Caudate nucleus (tissue), 63 donors: ENCODE measurements at places on chromosomes 16 and 17.

GRCh38 chr16:3175157-3176093 lies 12.6 kb upstream of the OR1F1 start:
- DNase-seq, result no peak

DNA sequence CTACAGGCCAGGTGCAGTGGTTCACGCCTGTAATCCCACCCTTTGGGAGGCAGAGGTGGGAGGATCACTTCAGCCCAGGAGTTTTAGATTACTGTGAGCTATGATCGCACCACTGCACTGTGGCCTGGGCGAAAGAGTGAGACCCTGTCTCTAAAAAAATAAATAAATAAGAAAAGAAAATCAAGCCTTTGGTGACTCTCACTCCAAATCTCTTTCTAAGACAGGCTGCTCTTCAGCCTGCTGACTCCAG lies 976 bp downstream of the ABCC3 start:
- no peak for DNase-seq

DNA sequence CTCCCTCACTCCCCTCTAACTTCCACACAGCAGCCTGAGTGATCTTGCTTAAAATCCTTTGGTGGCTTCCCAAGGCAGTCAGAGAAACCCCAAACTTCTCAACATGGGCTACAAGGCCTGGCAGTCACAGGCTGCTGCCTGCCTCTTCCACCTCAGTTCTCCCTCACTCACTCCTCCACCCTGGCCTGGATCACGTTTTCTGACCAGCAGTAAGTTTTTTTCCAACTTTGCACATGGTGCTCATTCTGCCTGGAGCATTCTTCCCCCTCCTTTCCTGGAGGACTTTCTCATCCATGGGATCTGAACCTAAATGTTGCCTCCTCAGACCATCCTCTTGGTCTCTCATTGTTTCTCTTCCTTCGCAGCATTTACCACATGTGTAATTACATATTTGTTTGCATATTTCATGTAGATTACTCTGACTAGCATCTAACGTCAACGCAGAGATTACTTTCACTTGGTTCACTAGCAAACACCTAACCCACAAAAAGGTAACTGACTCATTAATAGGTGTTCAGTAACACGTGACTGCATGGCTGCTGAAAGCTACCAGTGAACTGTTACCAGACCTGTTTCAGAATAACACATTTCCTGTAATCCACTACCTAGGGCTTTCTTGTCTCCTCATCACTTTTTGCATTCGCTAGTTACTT lies 17.1 kb downstream of the GNA13 start:
- no peak for DNase-seq

DNA sequence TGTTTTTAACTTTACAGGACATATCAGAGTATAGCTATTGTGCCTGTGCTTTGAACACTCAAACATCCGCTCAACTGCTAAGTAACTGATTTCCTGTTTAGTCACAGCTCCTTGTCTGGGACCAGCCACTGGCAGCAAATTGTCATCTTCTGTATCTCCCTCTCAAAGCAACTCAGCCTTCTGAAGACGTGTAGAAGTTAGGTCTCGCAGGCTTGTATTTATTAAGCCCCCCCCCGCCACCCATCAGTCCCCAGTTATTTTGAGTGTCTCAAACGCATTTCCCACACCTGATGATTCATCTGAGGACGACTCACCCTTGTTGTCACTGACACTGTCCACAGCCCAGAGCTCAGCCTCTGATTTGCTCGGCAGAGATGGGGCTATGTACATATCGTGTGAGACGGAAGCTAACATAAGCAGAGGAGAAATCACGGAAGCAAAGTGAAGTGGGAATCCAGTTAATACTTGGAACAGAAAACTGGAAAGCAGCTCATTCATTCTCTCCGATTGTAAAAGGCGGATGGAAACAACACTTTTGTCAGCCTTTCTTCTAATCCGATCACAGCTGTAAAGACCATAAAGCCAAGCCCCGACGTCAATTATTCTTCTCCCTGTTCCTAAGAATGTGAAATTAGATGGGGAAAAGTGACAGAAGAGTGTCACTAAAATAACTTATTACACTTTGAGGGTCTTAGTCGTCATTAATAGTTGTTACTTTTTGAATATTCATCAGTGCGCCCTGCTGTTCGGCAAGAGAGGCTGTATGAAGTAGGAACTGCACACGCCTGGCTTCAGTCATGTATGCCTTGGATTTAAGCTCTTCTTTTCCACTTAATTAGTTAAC lies 64.2 kb downstream of the PITPNC1 start:
- no peak for DNase-seq

DNA sequence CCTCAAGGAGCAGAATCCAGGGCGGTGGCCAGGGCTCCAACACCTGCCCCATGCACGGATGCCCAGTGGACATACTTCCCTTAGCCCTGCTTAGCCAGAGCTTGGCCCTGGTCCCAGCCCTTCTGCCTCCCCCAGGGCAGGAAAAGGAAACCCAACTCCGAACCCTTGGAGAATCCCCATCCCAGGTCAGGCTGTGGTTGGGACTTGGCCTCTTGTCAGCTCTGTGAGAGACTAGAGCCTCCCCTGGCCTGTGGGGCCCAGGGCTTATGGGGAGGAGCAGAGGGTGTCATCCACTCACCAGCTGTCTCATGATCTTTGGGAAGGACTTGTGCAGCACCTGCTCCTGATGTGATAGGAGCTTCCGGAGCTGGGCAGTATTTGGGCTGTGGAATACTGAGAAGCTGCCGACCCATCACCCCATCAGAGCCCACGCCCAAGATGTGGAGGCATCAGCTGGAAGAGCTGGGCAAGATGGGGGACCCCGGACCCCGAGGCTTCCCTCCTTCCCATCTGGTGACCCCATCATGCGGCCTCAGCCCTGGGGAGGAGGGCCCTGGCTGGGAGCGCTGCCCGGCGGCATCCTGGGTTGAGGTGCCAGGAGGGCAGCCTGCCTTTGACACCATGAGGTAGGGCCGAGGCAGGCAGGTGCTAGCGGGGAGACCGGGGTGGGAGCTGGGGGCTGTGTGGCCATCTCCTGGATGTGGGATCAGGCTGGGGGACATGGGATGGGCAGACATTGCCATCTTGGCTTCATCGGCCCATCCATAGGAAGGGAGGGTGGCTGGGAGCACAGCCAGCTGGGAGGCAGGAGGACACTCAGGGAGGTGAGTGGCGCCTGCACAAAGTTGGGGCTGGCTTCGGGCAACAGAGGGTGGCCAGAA lies 45.1 kb downstream of the TNFRSF13B start:
- no peak for DNase-seq
